ENCODE measurements at places on chromosomes 3 and 15.

DNA sequence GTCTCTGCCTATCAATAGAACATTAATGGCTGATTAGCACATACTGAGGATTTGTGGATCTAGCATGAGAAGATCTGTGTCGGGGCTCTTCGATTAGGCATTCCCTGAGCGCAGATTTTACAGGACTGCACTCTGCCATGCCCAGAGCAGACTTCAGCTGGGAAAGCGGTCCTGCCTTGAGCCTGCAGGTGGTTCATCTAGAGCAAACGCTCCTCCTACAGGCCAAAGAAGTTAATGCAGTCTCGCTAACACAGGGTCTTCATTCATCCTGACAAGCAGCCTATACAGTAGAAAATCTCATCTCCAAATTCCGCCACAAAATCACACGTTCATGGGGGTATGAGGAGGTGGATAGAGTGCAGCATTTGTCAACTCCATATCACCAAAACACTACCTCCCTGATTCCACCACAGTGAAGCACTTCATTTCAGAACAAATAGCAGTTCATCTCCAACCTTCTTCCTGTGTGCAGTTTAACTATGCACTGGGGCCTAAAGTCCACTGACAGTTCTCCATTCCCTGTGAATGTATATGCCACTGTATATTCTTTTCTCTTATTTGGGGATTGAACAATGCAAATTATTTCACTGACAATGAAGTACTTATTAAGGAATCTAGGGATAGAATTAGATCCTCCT, 405.8 kb downstream of the IGSF11 start:
- no peak for DNase-seq

DNA sequence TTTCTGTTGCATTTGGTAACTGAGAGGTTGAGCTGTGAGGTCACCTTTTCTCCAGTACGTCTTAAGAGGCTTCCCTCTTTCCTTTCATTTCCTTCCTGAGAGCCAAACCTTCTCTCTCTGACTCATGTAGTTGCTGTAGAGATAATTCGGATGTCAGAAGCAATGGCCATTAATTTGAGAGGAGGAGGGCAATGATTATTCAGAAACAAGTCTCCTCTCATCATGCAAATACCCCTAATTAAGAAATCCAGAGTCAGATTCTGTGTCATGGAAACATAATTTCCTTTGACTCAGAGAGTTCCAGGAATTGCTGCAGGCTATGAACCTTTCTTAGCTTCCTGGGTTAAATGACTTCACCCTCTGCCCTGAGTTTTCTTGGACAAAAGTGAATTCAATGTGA, 59.0 kb upstream of the GSK3B start:
- no peak for DNase-seq

- DNase-seq: no peak
Measured at GRCh38 chr3:124210899-124211298, 219.0 kb upstream of the ROPN1 start.

- no peak for DNase-seq
Measured at GRCh38 chr15:57158997-57159668, 217.2 kb upstream of the CGNL1 start.

DNA sequence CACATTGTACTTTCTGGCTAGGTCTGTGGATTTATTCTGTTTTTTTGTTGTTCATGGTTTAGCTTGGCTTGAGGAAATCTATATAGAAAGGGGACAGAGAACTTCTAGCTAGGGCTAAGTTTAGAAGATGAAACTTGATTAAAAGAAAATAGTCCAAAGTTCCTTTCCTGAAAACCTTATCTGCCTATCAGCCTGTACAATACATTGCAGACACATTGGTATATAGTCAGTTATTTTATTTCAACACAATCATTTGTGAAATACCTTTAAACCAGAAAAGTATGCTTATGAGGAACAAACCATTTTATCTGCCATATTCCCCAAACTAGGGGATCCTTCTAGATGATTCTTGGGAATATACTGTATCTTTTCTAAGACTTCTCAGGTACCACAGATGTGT, 147.3 kb upstream of the CGNL1 start:
- no peak for DNase-seq

DNA sequence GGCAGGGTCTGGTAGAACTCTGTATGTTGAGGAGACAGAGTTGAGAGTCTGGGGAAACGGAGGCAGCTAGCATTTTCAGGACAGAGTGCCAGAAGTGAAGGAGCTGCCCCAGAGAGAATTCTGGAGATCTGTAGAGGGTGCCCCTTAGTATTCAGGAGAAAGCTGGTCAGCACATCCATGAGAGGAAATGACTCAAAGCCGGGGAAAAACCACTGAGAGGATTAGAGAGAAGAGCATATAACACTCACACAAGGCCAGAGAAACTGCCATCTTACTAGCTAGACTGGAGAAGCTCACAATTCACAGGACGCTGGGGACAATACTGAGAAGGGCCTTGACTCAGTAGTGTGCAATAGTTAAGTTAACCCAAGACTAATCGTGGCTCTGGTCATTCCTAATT, 75.7 kb upstream of the DPPA4 start:
- no peak for DNase-seq

GRCh38 chr3:97960993-97961766, 11.1 kb downstream of the RIOX2 start:
- DNase-seq: no peak

GRCh38 chr15:53974121-53974520, 4.1 kb upstream of the UNC13C start:
- DNase-seq: no peak

DNA sequence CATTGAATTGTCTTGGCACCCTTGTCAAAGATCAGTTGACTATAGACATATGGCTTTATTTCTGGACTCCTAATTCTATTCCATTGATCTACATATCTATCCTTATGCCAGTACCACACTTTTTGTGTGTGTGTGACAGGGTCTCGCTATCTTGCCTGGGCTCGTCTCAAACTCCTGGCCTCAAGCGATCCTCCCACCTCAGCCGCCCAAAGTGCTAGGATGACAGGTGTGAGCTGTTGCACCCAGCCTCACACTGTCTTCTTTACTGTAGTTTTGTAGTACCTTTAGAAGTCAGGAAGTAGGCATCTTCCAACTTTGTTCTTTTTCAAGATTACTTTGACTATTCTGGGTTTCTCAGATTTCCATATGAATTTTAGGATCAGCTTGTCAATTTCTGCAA, 24.3 kb downstream of the CDAN1 start:
- DNase-seq: no peak

- DNase-seq: no peak
Measured at GRCh38 chr3:150132101-150132749, 161.5 kb upstream of the PFN2 start.

DNA sequence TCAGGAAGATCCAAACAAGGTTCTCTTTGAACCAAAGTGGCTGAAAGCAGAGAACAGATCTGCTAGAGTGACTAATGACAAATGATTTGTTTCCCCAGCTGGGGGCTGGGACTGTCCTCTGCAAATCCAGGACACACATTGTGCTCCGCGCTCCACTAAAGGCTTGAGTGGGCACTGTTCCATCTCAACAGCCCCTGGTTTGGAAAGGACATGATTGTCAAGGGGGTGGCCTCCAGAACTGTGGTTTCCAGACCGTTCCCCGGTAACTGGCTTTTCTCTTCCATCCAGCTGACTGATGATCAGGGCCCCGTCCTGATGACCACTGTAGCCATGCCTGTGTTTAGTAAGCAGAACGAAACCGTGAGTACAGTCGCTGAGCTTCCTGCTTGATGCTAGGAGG, 91.0 kb downstream of the LRTM1 start:
- DNase-seq: no peak

DNA sequence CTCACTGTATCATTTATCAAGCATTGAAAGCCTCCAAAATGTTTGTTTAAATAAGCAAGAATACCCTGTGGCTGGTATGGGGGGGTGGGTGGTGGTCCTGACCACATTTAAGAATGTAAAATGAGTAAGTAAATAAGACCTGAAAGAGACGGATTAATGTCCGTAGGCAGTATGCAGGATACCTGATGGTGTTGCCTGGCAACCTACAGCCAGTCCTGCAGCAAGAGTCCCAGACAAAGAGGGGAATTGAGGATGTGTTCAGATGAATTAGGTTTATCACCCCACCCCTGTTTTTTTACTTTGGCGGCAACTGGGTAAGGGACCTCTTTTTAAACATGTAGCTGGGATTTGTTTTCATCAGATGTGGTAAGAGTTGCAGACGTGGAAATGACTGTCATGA, 99.8 kb upstream of the BFSP2 start:
- DNase-seq: no peak

DNA sequence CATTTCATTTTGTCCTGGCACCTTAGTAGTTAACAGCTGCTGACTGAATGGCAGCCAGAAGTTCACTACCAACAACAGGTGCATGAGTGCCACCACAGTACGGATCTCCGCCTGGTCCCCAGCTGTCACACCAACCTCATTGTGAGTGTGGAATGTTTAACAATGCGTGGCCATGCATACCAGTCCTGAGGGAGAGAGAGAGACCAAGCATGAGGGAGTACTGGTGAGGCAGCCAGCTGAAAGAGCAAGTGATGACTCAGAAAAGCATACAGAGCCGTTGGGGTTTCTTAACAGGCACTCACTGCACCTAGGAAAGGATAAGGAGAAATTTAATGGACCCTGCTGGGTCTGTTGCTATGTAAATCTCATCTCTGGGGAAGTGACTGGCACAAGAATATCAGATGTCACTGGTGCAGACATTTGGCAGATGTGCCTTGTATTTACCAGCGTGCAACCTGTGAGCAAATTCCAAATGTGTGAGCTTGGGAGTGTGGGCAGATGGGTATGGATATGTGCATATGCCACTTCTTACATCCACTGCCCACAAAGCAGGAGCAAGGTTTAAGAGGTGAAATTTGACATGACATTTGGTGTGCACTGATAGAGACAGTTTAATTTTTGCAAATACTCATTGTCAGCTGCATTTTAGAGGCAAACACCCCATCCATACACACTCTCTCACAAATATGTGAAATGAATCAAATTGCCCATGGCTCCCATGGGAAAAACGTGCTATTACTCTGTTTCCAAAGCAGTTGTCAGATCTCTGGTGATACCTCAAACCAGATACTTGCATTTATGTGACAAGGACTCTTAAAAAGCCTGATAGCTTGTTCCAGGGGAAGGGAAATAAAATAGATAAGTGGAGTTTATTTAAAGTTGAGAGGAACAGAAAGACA, 245.2 kb upstream of the ARPP21 start:
- DNase-seq: no peak

DNA sequence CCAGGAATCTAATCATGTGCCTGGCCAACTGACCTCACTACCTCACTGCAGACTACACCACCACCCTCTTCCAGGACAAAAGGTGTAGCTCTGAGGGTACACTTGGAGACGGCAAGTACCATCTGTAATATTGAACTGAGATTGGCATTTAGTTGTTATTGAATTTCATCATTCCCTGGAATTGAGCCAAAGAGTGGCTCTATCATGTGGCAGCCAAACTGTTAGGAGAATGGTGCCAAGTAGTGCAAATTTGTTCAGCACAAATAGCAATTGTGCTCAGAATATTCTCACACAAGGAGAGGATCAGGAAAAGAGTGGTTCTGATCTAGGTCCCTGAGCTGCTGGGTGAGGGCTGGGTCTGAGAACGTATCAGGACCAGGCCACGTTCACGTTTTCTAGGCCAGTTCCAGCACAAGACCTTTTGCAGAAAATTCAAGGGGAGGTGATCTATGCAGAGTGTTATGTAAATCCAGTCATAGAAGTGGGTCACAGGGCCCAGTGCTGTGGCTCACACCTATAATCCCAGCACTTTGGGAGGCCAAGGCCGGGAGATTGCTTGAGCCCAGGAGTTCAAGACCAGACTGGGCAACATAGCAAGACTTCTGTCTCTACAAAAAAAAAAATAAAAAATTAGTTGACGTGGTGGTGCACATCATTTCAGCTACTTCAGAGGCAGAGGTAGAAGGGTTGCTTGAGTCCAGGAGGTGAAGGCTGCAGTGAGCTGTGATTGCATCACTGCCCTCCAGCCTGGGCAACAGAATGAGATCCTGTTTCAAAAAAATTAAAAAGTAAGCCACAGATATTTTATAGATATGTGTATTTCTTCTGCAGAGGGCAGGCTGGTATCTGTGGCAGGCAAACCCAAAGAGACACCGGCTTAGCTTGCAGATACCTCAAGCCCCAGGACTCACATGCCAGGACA, 31.9 kb upstream of the CFAP161 start:
- no peak for DNase-seq

DNA sequence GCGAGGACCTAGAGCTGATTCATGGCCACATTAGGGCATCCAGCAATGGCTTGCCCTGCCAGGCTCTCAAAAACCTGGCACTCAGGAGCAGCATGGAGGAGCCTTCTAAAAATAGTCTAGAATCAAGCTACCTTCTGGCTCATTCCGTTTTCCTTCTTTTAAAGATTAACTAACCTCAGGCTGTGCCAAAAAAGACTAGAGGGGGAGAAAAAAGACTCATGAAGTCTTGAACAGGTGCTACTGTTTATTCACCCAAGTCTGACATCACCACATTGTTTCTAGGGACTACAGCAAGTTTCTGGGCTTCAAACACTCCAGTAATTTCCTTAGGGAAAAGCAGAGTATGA, 125.8 kb downstream of the TNIK start:
- no peak for DNase-seq

- no peak for DNase-seq
Measured at GRCh38 chr15:50790778-50791453, 25.4 kb upstream of the SPPL2A start.

GRCh38 chr3:128275316-128276145, 122.2 kb downstream of the EEFSEC start:
- DNase-seq: no peak

- no peak for DNase-seq
Measured at GRCh38 chr15:29123171-29123570, 146.5 kb downstream of the NSMCE3 start.

GRCh38 chr15:90873998-90874605, 5.7 kb downstream of the FURIN start:
- no peak for DNase-seq

- DNase-seq: no peak
Measured at GRCh38 chr15:41605566-41605965, 46.6 kb downstream of the TYRO3 start.

- no peak for DNase-seq
Measured at GRCh38 chr3:184030536-184030935, 1.0 kb upstream of the HTR3D start.

GRCh38 chr3:37204314-37204713, 29.9 kb upstream of the LRRFIP2 start:
- no peak for DNase-seq

DNA sequence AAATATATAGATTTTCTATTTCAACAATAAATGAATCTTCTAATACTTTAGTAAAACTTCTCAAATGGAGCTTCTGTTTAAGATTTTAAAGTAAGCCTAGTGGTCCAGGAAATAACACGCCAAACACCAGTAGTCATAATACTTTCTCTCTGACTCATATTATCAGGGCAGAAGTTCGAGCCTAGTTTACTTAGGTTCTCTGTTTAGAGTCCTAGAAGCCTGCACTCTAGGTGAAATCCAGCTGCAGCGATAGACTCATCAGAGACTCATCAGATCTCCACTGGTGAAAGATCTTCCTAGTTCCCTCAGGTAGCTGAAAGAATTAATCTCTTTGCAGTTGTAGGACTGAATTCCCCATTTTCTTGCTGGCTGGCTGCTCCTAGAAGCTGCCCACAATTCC, 552.5 kb upstream of the ROBO2 start:
- no peak for DNase-seq

DNA sequence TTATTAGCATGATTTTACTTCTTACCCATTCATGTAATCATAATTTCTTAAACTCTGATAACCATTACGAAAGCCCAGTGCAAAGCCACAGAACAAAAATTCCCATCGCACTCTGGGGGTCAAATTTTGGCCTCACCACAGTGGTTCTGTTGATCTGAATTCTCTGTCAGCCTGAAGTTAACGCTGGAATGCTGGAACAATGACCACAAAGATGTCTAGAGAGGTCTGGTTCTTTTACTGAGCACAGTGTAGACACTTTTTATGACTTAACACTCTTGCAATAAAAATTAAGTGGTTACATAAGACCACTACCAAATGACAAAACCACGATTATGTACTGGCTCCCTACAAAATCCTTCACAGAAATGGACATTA, 94.7 kb downstream of the PDZRN3 start:
- no peak for DNase-seq
